Naive thymus-derived CD4-positive, alpha-beta T cell (primary cell): ENCODE measurements at places on chromosomes 16 and 17.
A peak's percentile ranks its signal among the peaks of the same experiment; 100 is the strongest.

- DNase-seq = no peak
Measured at GRCh38 chr17:13736916-13737315, 135.2 kb upstream of the HS3ST3A1 start.

- peak; percentile 92 for DNase-seq
Measured at GRCh38 chr17:82494236-82495055, 25.1 kb upstream of the FOXK2 start.

DNA sequence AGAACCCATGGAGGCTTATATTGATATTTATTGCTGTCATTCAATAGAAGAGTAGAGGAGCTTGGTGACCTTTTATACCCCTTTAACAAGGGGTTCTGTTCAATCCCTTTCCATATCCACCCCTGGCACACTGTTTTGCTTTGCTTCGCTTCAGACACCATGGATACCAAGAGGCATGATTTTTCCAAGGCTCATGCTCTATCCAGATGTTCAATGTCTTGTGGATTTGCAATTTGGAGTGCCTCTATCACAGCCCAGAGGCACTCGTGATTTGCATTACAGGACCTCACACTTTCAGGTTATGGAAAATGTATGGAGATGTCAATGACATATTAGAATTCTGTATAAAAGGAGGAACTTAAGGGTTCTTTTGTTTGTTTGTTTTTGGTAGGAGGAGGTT lies 21.5 kb downstream of the CFAP20 start:
- DNase-seq = no peak

GRCh38 chr17:13544292-13544691 lies 57.4 kb downstream of the HS3ST3A1 start:
- no peak for DNase-seq

DNA sequence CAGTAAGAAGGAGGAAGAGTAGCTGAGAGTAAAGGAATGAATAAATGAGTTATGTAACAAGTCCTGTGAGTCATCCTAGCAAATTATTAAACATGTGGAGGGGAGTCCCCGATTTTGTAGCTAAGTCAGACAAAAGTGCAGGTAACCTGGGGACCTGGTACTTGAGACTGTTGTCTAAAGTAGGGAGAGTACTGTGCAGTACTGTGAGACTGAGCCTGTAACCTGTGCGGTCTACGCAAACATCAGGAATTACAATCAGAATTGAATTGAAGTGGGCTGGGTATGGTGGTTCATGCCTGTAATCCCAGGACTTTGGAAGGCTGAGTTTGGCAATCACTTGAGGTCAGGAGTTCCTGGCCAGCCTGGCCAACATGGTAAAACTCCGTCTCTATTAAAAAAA lies 35.7 kb downstream of the IKZF3 start:
- no peak for DNase-seq

- DNase-seq = no peak
Measured at GRCh38 chr17:76327696-76328095, 19.6 kb upstream of the QRICH2 start.

GRCh38 chr17:64041912-64042311 lies 21.5 kb upstream of the ICAM2 start:
- no peak for DNase-seq

- DNase-seq = peak; percentile 32
Measured at GRCh38 chr17:8740486-8740885, 4.2 kb downstream of the CCDC42 start.

- peak; percentile 22 for DNase-seq
Measured at GRCh38 chr16:50731130-50731988, 10.5 kb upstream of the CYLD start.

- DNase-seq = no peak
Measured at GRCh38 chr16:86886651-86887050, 308.3 kb downstream of the FOXL1 start.

GRCh38 chr16:3349175-3349574 lies 6.5 kb upstream of the OR2C1 start:
- no peak for DNase-seq

DNA sequence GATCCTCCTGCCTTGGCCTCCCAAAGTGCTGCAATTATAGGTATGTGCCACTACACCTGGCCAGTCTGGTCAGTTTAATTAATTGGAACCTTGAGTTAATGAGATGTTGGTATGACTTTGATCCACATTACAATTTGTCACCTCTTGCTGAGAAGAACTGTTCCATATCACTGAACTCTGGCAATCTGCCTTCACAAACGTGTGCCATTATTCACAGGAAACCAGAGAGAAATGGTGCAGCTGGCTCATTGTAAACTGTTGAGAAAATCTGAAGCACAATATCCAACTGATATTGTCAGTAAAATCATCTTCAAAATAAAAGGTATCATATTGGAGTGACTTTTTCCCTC lies 39.3 kb upstream of the YPEL2 start:
- no peak for DNase-seq

GRCh38 chr16:74372369-74372768 lies 3.7 kb upstream of the NPIPB15 start:
- no peak for DNase-seq

GRCh38 chr16:57585051-57585687 lies 42.7 kb downstream of the ADGRG5 start:
- no peak for DNase-seq

DNA sequence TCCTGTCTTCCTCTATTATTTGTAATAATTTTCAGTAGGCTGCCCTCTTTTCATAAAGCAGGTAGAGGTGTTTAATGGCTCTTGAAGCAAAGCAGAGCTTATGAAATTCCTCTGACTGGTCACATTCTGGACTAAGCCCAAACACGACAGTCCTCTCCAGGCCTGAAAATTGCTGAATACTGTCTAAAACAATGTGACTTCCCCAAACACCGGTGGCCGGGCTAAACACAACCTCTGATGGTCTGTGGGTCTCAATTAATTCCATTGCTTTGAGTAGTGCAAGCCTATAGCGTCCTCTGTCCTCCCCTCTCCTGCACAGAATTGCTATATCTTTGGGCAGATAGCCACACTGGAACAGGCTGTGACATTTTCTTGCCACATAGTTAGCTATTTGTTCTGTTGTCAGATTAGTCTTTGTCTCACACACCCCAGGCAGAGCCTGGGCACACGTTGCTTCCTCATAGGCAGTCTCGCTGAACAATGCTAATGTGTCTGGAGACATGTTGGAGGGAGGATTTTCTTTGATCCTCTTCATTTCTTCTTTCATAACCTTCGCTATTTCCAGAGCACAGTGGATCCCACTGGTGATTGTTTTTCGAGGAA lies 10.8 kb upstream of the SLFN12L start:
- DNase-seq = no peak

DNA sequence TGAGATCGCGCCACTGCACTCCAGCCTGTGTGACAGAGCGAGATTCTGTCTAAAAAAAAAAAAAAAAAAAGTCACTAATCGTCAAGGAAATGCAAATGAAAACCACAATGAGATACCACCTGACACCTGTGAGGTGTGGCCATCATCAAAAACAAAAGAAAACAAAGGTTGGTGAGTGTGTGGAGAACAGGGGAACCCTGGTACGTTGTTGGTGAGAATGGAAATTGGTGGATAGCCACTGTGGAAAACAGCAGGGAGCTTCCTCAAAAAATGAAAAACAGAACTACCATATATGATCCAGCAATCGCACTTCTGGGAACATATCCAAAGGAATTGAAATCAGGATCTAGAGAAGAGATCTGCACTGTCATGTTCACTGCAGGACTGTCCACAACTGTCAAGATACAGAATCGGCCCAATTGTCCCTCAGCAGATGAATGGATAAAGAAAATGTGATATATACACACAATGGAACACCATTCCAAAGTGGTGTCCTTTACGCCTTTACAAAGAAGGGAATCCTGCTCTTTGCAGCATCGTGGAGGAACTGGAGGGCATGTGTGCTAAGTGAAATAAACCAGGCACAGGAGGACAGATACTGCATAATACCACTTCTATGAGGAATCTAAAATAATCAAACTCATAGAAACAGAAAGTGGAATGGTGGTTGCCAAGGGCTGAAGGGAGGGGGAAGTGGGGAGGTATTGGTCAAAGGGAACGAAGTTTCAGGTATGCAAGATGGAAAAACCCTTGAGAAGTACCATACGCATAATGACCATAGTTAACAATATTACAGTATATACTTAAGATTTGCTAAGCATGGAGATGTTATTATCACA lies 63.5 kb upstream of the PLCG2 start:
- DNase-seq = peak; percentile 70

DNA sequence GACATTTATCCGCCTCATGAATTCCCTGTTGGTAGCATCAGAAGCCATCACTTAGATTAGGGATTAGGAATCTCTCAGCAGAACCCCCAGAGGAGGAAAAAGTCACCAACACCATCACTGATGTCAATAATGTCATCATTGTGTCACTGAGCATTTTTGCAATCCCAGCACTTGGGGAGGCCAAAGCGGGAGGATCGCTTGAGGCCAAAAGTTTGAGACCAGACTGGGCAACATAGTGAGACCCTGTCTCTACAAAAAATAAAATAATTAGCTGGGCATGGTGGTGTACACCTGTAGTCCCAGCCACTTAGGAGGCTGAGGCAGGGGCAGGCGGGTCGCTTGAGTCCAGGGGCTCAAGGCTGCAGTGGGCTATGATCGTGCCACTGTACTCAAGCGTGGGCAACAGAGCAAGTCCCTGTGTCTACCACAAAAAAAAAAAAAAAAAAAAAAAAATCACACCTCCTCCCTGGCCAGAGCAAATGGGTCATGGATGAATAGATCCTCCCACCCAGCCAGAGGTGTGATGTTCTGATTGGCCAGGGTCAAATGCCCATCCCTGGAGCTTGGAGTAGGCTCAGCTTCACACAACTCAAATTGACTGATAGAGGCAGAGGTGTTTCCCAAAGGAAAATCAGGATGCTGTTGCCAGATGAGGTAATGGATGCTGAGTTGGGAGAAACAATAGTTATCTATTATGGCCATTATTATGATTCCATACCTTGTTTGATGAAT lies 31.6 kb downstream of the VWA3A start:
- no peak for DNase-seq

DNA sequence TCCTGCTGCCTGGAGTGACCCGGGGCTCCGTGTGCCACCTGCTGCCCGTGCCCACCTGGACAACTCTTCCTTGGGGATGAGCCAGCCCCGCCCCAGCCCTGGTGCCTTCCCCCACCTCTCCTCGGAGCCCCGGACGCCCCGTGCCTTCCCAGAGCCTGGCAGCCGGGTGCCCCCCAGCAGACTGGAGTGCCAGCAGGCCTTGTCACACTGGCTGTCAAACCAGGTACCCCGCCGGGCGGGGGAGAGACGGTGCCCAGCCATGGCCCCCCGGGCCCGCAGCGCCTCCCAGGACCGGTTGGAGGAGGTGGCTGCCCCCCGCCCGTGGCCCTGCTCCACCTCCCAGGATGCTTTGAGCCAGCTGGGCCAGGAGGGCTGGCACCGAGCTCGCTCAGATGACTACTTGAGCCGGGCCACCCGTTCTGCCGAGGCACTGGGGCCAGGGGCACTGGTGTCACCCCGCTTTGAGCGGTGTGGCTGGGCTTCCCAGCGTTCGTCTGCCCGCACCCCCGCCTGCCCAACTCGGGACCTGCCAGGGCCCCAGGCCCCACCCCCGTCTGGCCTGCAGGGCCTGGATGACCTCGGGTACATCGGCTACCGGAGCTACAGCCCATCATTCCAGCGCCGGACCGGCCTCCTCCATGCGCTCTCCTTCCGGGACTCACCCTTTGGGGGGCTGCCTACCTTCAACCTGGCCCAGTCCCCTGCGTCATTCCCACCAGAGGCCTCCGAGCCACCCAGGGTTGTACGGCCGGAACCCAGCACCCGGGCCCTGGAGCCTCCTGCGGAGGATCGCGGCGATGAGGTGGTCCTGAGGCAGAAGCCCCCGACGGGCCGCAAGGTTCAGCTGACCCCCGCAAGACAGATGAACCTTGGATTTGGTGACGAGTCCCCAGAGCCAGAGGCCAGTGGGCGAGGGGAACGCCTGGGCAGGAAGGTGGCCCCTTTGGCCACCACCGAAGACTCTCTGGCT lies 38.4 kb downstream of the ARHGAP23 start:
- no peak for DNase-seq

- DNase-seq = no peak
Measured at GRCh38 chr17:54435966-54436365, 464.7 kb upstream of the TOM1L1 start.

DNA sequence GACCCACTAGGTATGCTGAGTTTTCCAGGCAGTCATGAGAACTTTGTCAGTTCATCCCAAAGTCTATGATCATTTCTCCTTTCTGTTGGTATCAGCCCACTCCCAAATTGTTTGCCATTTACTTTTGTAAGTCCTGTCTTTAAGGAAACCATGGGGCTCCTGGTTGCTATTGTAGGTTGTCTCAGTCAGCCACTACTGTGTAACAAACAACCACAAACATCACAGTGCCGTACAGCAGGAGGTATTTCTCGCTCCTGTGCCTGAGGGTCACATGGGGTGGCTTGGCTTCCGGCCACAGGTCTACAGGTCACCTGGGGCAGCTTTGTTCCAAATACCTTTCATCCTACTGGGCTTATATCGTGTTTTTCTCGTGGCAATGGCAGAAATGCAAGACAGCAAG lies 71.6 kb downstream of the C17orf67 start:
- no peak for DNase-seq

GRCh38 chr17:4375039-4375748 lies 8.7 kb upstream of the UBE2G1 start:
- DNase-seq = no peak

DNA sequence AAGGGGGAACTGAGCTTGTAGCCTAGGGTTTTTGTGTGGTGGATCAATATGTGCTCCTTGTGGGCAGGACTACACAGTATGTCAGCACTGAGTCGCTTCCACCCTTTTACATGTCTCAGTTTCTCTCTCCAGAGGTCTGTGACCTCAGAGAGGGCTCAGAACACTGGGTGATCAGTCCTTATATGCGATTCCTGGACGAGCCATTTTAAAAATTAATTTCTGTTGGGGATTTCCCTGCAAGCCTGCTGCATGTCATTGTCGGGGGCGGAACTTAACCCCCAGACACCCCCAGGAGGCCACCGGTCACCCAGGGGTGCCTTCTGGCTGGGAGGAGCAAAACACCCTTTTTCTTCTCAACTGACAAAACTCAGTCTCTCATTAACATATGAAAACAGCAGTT lies 14.1 kb downstream of the DHRS7B start:
- no peak for DNase-seq

GRCh38 chr16:68535331-68535730 lies 3.8 kb upstream of the ZFP90 start:
- DNase-seq = no peak

GRCh38 chr17:61967729-61968128 lies 39.9 kb upstream of the INTS2 start:
- no peak for DNase-seq
